ENCODE measurements at places on chromosomes 6 and 20.

- no peak for DNase-seq
Observed at GRCh38 chr6:108118810-108119768, 44.5 kb upstream of the OSTM1 start.

- DNase-seq: no peak
Observed at GRCh38 chr20:52279706-52280105, 88.1 kb upstream of the ZFP64 start.

- peak; percentile 25 for DNase-seq
Observed at GRCh38 chr6:52020945-52021570, 66.4 kb downstream of the PKHD1 start.

DNA sequence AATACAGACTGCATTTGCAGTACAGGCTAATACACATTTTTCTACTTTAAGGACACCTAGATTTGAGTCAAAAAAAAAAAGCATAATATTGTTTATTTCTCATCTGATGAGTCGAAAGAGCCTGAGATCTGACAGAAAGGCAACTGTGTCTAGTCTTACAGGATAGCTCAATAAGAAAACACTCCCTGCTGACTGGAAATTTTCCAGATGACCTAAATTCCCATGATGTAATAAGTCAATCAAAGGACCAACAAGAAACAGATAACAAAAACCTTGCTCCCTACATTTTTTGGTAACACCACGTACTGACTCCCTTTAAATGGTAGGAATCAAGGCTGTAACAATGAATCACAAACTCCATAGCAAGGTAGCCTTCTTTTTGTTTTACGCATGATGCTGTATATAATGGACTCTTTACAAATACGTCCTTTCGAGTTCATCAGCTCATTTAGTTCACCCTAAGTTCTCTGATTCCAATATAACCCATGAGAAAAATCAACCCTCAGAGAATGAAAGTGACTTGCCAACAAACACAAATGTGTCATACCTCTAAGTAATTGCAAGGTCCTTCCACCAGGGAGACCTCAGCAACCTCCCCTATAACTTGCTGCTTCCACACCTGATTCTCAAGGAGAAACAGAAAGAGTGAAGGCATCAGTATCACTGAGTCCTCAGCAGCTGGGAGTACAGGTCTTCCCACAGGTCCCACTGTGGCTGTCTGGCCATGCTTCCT lies 12.1 kb downstream of the TBX18 start:
- DNase-seq: no peak

- DNase-seq: no peak
Observed at GRCh38 chr6:21918041-21918440, 324.5 kb downstream of the SOX4 start.

DNA sequence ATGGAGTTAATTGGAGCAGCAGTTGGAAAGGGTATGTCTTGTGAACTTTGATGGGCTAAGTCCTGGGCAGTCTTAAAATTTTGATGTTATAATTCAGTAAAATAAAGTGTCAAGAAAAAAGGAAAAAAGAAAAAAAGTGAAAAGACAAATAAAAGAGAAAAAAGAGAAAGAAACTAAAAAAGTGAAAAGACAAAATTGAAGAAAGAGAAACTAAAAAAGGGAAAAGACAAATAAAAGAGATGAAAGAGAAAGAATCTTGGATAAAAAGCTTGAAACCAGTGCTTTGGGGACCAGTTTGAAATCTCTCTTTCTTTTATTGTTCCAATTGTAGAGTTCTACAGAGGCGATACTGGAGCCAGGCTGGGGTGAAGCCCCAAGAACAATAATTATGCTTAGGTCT lies 12.0 kb upstream of the PGK2 start:
- DNase-seq: no peak

- DNase-seq: no peak
Observed at GRCh38 chr6:118100717-118101116, 193.7 kb downstream of the SLC35F1 start.

GRCh38 chr20:54014293-54014926 lies 56.0 kb downstream of the BCAS1 start:
- DNase-seq: no peak

GRCh38 chr6:111406200-111406721 lies 76.8 kb downstream of the REV3L start:
- peak; percentile 28 for DNase-seq

DNA sequence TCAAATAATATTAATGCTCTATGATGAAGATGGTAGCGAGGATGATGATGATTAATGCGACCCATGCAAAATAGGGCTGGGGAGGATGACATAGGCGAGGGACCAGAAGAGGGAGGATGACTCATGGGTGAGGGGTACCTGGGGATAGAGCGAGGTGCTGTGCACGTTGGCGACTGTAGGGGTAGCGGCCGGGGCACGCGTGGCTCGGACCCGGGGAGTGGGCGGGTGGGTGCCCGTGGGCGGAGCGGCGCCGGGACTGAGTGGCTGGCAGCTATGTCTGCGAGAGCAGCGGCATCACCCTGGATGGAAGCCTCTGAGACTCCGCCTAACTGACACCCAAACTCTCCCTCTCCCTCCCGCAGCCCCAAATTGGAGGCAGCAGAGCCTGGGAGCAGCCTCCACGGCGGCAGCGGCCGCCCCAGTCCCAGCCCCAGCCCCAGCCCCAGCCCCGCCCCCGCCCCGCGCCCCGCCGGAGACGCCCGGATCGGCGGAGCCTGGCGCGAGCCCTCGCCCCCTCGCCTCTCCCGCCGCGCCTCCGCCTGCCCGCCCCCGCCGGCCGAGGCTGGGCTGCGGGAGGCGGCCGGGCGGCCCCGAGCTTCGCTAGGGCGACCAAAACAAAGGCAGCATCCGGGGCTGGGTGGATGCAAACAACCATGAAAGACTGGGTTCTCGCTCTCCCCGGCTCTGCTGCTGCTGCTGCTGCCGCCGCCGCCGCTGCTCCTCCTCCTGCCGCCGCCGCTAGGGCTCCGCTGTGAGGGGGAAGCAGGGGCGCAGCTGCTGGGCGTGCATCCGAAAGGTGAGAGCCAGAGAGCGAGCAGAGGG lies at the start of gene RIMS1:
Gene RIMS1, plus strand, starts transcription at position 367 of the 822 bp plus-strand sequence. CDS start 474 bp downstream, outside the sequence.
- no peak for DNase-seq

DNA sequence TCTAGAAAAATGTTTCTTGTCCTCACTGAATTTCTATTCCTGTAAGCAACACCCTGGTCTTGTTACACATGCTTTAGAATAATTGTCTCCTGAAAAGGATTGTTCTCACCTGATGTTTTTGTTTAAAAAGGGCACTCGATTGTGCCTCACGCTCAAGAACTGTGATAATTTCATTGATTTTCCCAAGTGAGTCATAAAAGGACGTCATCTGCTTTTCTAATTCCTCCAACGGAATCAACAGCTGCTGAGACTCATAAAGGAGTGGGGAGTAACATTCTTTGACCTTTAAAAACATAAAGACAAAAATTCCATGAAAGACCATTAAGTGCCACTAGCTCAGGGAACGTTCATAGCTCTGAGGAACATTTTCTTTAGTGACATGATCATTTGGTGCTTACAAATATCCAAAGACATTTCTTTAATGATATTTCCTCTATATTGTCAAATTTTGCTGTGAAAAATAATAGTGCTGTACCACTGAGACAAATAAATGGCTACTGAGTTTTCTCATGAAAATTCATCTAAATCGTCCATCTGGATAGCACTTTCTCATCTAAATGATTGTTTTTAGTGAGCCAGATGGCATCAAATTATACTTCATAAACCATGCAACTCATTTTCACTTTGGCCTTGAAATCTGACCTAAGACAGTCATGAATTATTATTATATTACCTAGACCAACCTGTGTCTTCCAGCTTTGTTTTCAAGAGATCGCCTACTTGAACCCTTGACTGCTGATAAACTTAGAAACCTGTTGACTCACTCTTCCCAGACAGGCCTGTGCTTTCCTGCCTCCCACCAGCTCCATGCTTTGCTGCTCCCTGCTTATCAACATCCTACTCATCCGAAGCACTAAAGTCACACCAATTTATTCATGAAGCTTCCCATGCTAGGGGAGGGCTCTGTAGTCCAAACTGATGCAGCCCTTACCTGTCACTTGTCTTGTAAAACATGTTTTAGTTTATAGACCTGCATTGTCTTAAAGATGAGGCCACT lies 178.2 kb downstream of the SYNE1 start:
- no peak for DNase-seq

GRCh38 chr6:5059036-5059896 lies 25.9 kb upstream of the PPP1R3G start:
- DNase-seq: no peak

- DNase-seq: no peak
Observed at GRCh38 chr6:9527679-9528286, 887.1 kb downstream of the TFAP2A start.

DNA sequence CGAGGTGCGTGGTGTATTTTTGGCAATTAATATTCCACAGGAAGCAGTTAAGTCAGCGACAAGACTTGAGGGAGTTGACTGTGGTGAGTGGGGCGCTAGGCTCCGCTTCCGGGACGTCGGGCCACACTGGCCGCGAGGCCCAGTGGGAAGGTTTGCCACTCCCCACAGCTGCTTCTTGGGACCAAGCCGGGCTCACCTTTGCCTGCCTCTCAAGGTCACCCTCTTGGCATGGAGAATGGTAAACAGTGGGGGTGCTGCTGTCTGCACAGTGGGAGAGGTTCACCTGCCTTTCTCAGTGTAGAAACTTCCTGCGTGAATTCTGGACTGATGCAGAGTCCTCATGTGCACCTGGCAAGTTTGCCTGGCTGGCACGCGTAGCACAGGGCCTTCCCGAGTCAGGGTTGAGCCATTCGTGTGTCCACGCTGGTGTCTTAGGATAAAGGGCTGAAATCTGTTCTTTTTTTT lies 6.4 kb downstream of the OSBPL2 start:
- DNase-seq: no peak

DNA sequence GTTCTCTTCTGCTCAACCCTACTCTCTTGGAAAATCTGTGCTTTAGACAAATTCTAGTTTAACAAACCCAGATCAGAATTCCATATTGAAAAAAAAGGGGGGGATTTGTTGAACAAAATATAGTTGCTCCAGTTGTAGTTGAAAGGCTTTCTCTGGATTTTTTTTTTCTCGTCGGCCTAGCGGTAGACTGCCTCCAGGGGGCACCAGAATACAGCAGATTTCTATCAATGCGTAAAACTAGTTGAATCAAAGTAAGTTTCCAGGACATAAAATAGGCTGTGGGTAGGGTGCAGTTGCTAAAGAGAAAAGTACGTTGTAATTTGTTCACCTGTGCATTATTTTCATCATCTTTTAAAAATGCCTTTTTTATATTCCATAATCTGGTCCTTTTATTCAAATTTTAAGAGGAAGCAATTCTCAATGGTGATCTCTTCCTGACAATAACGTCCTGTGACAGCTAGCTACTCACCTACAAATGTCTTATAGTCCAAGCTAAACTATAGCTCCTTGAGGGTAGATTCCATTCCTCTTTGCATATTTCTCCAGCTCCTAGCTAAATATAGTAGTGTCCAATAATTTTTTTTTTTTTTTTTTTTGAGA lies 105.4 kb downstream of the PERP start:
- DNase-seq: peak; percentile 73

- peak; percentile 27 for DNase-seq
Observed at GRCh38 chr6:27280064-27280539, 32.0 kb downstream of the POM121L2 start.

GRCh38 chr6:6701864-6702263 lies 113.3 kb downstream of the LY86 start:
- no peak for DNase-seq

DNA sequence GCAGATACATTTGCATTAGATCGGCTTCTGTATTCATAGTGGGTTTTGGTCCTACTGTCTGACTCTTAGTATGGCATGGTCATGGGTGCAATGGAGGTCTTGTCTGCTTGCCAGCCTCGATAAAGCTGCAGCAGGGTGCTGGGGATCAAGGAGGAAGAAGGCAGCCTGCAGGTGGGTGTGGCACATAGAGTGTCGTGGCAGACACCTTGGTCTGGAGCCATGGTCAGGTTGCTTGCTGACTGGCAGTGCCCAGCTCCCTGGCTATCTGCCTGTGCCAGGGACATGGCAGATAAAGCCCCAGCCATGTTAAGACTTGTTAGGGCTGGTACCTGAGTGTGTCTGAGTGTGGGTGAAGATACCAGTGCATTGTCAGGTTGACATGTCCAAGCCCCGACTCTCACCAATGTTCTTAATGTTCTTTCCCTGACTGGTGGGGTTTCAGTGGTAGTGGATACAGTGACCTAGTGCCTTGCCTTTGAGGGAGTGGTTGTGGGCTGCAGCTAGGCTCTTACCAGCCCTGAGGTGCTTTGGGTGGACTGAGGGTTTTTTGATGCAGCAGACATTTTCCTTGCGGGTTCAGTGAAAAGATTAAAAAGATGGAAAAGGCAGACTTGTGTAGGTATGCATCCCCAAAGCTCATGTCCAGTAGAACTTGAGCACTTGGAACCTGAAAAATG lies 1.8 kb downstream of the FAM83D start:
- no peak for DNase-seq

DNA sequence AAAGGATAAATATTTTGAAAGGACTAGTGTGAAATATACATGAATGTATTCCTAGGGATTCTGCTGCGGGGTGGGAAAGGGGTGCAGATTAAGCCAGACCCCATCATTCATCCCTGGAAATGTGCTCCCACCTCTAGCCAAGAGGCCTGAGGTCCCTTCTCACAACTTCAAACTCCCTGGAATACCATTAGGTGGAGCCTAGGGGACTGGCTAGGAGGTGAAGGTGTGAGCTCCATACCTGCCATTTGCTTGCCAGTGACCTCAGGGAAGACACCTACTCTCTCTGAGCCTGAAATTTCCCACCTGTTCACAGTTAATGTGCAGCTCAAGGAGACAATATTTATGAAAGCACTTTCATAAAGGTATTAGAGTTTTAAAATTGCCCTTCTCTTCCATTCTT lies 4.7 kb upstream of the CCN2 start:
- DNase-seq: no peak

- DNase-seq: no peak
Observed at GRCh38 chr6:69795469-69796072, 1.2 kb downstream of the LMBRD1 start.

GRCh38 chr6:81307651-81308214 lies 444.7 kb downstream of the TENT5A start:
- DNase-seq: no peak

- DNase-seq: no peak
Observed at GRCh38 chr6:30216096-30216495, 2.9 kb upstream of the TRIM26 start.

GRCh38 chr6:12024216-12024615 lies 12.1 kb downstream of the HIVEP1 start:
- no peak for DNase-seq

- DNase-seq: no peak
Observed at GRCh38 chr6:49739423-49739822, 4.8 kb downstream of the CRISP3 start.

- no peak for DNase-seq
Observed at GRCh38 chr6:163231356-163232014, 183.0 kb upstream of the QKI start.

Data from CD4-positive, alpha-beta T cell treated with Interleukin-17A for 1 hour (primary cell).